WTC11 (cell line): ENCODE measurements at places on chromosomes 11 and 22.

GRCh38 chr22:32132126-32132525 lies 27.0 kb downstream of the C22orf42 start:
- DNase-seq = no peak

DNA sequence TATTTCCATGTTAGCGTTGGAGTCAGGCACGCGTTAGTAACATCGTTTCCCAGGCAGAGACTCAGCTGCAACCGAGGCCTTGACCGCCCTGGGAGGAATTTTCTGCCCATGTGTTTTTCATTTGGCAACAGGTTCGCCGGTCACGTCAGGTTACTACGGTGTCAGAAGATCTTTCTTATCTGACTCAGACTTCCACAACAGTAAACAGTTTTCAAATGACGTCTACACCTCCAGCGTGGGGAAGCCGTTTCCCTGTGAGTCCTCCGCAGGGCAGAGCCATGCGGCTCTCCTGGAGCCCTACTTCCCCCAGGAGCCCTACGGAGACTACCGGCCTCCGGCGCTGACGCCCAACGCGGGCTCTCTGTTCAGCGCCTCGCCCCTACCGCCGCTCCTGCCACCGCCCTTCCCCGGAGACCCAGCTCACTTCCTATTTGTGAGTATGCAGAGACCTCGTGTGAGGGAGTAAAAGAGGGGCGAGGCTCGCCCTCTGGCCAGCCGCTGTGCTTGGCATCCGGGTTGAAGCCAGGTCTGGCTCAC lies 14.3 kb upstream of the POU2AF3 start:
- DNase-seq = no peak

- DNase-seq = no peak
Measured at GRCh38 chr22:45781459-45781858, 109.8 kb downstream of the ATXN10 start.

- no peak for DNase-seq
Measured at GRCh38 chr11:115784796-115785521, 280.7 kb upstream of the CADM1 start.

DNA sequence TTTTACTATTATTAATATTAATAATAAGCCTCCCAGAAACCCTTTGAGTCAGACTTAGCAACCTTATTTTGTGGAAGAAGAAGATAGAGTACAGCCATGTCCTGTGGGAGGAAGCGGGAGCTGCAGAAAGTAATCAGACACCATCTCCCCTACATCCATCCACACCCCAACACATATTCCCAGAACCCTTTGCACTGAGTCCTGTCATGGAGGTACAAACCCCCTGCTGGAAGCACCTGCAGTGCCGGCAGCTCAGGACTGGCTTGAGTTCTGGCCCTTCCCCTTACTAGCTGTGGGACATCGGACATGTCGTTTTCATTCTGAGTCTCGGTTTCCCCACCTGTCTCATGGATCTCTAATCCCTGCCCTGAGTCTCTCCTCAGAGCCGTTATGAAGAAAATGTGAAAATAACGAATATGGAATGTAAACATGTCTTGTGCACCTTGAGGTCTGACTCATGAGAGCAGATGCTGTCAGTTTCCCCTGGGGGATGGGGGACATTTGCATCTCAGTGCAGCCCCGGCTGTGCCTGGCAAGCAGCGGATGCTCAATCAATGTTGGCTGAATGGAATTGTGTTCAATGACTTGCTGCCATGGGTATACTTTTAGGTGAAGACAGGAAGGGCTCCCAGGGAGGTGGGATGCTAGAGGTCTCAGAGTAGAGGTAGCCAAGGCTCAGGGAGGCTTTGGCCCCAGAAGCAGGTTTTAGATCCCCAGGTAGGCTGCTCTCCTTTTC lies 45.4 kb downstream of the TP53I11 start:
- DNase-seq = no peak

GRCh38 chr22:50611341-50612060 lies 10.9 kb downstream of the MAPK8IP2 start:
- no peak for DNase-seq
